ENCODE measurements at places on chromosomes 12 and 14.

- DNase-seq: no peak
Measured at GRCh38 chr12:97335115-97335514, 127.5 kb upstream of the RMST start.

- DNase-seq: no peak
Measured at GRCh38 chr14:40280652-40281051, 848.4 kb upstream of the FBXO33 start.

GRCh38 chr12:2215709-2216560 lies 163.1 kb downstream of the CACNA1C start:
- no peak for DNase-seq

GRCh38 chr12:70590051-70590450 lies 47.2 kb downstream of the PTPRB start:
- peak; percentile 30 for DNase-seq

DNA sequence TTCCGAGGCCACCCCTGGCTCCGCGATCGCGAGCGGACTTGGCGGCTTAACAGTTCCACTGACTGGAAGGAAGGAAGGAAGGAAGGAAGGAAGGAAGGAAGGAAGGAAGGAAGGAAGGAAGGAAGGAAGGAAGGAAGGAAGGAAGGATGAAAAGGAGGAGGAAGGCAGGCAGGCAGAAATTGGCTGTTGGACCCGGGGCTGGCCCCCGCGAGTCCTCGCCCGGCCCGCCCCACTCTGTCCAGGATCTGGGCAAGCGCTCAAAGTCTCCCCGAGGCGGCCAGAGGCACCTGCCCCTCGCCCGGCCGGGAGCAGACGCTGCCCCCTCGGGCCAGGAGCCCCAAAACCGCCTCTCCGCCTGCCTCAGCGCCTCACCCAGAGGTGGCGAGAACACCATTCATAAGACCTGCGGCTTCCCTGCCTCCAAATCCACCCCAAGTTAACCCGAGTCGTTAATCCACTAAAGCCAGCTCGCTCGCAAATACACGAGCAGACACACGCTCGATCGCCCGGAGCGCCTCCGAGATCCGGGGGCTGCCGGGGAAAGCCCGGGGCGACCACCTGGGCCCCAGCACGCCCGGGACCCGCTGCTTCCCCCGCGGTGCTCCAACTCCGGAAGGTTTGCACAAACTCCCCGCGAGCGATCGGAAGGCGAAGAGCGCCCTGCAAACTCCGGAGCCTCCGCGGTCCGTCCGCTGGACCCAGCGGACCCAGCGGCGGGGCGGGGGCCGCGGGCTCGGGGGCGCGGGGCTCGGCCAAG lies 844 bp downstream of the DPF3 start:
- no peak for DNase-seq

- no peak for DNase-seq
Measured at GRCh38 chr14:102408724-102409123, 46.0 kb downstream of the TECPR2 start.

GRCh38 chr14:44663136-44663535 lies 156.1 kb upstream of the FSCB start:
- DNase-seq: no peak

DNA sequence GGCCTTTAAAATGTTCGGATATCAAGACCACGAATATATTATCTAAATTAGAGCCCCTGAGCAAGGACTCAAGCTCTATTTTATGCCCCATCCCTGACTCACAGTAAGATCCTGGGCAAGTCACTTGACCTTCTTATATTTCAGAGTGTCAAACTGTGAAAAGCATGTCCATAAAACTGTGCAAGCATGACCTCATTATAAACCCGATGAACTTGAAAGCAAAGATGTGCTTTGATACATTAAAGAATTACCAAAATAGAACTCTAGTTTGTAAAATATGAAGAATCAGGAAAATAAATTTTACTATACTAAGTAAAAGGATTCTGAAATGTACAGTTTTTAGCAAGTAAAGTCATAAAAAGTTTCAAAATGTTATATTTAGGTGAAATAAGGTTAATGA lies 2.9 kb upstream of the CALM1 start:
- DNase-seq: no peak

DNA sequence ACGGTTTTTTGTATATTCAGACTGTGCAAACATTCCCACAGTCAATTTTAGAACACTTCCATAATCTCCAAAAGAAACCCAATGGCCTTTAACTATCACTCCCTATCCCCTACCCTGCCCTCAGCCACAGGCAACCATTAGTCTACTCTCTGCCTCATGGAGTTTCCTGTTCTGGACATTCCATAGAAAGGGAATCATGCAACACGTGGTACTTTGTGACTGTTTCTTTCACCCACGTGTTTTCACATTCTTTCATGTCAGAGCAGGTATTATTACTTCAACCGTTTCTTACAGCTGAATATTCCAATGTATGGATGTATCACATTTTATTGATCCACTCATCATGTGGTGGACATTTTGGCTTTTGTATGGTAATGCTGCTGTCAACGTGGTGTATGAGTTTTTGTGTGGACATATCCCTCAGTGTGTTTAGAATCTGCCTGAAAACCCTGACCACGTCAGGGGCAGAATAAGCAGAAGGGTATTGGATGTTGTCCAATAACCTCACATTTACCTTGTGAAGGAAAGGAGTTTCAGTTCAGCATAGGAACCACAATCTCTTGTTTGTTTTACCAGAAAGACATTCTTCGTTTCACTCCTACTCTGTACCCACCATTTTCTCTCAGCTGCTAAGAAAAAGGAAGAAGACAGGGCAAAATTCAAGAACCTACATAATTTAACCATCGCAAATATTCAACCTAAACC lies 107.5 kb upstream of the DYRK2 start:
- DNase-seq: no peak

GRCh38 chr12:49863946-49864797 lies 21.3 kb upstream of the BCDIN3D start:
- DNase-seq: no peak

DNA sequence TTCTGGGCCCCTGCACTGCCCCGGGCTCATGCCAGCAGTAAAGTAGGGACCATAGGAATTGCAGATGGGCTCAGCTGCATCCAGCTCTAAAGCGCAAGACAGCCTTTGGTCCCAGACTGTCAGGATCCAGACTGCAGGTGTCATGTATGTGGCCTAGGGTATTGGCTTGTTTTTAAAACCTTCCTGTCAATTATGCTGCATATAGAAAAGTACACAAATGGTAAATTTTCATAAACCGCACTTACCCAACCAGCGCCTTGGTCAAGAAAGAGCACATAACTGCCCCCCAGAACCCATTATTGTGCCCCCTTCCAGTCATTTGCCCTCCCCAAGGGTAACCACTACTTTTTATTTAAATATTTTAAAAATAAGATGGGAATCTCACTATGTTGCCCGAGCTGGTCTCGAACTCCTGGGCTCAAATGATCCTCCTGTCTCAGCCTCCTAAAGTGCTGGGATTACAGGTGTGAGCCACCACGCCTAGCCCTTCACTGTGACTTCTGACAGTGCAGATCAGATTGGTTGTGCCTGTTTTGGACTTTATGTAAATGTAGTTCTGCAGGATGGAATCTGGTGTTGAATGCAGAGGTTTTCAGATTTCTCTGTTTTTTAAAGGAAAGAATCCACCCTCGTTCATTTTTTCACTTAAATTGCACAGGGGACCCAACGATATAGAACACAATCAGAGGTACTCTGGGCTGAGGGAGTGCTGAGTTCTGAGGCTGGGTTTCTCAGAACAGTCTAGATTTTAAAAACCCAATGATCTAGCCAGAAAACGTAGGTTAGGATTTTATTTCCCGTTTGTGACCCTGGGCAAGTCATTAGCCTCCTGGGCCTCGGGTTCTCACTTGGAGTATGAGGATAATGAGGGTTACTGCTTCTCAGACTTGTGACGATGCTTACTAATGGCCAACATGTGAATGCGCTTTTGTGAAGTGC lies 6.7 kb downstream of the NR4A1 start:
- no peak for DNase-seq

GRCh38 chr14:90780519-90780918 lies 35.7 kb downstream of the TTC7B start:
- no peak for DNase-seq

DNA sequence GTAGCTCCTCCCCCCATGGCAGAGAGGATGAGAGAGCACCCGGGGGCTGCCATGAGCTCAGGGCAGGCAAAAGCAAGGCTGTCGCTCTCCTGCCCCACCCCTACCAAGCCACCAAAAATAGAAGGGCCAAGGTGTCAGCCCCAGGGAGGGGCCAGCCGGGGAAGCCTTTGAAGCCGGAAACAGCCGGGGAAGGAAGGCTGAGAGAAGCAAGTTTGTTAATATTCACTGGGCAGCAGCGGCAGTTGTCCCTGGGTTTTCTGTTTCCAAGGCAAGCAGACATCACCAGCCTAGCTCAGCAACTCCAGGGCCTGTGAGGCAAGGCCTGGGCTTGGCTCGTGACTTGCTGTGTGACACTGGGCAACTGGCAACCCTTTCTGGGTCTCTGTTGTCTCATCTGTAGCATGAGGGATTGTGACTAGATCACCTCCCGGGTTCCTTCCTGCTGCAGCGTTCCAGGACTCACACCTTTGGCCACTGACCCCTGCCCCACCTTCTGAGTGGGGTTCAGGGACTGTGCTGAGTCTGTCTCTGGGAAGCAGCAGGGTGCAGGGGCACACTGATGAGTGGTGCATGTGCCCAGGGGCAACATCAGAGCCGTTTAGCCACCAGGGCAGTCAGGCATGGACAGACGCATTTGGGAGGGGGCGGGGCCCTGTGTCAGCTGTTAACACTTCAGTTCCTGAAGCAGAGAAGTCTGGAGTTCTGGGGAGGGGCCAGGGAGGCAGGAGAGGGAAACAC lies 24.3 kb downstream of the SYNDIG1L start:
- no peak for DNase-seq

DNA sequence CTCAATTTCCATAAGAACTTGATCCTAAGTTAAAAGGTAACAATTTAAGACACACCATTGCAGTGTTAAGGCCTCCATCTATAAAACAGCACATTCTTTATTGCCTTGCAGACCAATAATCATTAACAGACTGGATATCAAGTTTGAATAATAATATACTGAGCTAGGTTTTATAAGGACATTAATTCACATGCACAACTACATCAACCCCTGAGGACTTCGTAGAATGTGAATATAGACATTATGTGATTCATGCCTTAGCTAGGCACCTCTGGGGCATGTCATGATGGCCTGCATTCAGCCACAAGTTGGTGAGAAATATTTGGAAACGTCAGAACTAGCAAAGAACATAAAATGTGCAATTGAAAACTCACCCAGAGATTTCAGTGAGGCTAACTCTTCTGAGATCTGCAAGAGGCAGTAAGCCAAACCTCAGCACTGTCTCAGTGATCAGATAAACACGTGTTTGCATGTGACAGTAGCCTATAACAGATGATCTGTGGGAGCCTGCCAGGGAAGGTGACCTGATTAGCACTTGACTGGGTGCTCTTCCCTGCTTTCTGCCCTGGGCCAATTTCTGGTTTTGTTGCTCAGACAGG lies 492.2 kb downstream of the FLRT2 start:
- DNase-seq: no peak

DNA sequence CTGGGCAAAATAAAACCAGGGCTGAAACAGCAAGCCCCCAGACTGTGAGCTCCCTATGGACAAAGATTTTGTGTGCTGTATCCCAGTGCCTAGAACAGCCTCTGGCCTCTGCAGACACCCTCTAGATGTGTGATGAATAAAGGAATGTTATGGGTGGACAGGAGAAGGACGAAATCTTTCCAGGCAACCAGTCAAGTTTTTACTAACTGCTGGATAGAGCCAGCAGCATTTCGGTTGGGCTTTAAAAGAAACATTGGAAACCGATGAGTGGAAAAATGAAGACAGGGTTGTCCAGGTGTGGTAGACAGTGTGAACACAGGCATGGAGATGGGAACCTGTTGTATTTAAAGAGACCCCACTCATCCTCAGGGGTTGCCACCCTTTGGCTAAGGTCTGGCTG lies 4.0 kb downstream of the CHGA start:
- DNase-seq: no peak

GRCh38 chr14:59325906-59326305 lies 137.4 kb downstream of the DAAM1 start:
- no peak for DNase-seq
